ENCODE measurements at places on chromosomes 11 and 22.

DNA sequence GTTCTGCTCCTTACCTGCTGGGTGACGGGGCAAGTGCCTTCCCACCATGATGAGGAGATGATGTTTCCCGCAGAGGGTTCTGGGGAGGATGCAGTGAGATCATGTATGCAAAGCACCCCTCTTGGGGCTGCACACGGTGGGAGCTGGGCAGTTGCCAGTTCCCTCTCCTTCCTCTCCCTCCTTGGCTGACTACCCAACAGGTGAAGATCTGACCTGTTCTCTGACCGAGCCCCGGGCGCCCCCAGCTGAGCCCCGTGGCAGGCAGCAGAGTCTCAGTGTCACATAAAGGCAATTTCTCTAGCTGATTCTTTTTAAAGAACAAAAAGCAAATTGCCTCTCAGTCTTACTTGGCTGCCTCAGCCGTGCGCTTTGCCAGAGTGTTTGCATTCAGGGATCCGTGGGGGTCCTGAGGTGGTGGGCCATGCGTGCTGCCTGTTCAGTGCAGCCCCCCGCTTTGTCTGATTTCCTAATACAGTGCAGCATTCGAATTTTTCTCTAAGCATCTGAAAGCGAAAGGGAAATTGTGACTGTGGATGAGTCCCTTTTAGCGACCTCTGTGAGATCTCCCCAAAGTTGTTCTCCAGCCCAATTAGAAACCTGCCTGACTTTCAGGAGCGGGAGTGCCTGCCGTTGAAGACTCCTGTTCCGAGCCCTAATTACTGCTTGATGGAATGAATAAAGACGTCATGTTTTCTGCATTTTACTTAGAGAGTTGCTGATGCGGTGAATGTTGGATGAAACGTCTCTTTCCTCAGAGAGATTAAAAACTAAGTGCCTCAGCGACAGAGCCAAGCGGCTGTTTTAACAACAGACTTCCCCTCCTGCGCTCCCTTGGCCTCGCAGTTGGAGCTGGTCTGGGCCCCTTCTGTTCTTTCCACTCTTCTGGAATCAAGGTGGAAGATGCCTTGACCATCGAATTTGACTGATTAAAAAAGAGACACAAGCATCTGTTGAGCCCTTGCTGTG lies 86.0 kb downstream of the GRIK4 start:
- no peak for DNase-seq

DNA sequence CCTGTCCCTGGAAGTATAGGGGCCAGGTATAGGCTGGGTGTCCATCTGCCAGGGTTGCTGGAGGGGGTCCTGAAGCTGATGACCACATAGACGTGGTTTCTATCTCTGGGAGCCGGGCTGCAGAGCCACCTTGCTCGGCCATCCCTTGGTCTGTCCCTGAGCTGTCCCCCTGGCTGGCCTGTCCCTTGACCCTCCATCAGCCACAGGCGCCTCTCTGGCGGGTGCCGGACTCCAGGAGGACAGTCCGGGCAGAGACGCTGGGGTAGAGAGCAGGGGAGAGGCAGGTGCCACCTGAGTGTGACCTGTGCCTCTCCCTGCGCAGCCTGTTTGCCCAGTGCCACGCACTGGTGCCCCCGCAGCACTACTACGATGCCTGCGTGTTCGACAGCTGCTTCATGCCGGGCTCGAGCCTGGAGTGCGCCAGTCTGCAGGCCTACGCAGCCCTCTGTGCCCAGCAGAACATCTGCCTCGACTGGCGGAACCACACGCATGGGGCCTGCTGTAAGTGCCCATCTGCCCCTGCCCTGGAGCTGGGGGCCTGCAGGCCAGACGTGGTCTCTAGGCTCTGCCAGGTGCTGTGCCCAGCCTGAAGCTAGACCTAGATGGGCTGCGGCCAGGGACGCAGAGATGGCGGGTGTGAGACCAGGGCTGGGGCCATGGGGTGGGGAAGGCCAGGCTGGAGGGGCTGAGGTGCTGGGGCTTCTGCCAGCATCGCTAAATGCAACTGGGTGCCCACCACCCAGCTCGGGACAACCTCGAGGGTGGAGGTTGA lies 29.9 kb downstream of the MUC2 start:
- DNase-seq, result no peak

DNA sequence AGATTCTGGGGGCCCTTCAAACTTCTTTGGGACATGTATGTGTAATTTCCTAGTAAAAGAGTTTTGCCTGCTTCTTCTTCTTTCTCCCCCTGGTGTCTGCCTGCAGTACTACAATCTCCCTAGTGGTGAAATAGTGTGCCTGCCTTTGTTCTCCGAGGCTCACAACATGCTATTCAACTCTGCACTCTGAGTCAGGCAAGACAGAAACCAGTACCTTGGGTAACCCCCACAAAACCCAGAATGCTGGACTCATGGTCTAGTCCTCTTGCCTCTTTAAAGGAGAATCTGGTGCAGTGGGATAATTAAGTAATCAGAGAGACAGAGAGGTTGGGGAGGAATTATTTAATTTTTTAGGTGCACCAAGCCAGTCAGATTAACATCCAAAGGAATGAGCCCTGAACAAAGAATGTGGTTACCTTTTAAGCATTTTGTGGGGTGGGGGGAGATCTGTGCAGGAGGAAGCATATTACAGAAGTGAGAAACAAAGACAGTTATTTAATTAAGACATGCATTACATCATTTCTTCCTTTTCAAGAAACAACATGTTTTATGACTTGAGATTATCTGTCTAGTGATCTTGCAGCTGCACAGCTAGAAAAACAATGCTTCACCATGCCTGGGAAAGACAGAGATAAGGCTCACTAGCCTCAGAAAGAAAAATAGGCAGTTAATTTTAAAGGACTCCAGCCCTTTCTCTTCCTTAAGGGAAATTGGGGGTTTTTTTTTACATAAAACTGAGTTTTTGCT lies 11.0 kb upstream of the MS4A6A start:
- DNase-seq, result no peak

DNA sequence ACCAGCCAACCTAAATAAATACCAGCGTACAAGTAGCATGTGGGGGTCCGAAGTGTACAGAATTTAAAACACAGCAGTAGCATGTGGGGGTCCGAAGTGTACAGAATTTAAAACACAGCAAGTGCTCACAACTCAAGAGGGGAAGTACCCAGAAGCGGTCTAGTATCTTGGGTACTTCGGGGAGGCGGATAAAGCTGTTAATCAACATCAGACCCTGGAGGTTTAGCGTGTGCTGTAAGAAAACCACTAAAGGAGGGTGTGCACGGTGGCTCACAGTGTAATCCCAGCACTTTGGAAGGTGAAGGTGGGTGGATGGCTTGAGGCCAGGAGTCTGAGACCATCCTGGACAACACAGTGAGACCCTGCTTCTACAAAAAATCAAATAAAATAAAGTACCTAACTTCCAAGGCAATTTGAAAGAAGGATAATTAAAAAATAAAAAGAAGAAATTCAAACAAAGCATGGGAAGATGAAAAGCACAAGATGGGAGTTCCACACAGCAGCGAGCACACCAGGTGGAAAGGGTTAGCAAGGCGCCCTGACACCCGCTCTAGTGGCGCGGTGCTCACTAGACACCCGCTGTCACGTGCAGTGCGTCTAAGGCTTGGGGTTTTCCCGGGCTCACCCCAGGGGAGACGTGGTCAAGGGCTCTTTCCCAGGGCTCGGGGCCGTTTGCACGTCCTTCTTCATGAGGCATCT lies 35.0 kb upstream of the MOB2 start:
- no peak for DNase-seq
